ENCODE measurements at places on chromosomes 4 and X.

DNA sequence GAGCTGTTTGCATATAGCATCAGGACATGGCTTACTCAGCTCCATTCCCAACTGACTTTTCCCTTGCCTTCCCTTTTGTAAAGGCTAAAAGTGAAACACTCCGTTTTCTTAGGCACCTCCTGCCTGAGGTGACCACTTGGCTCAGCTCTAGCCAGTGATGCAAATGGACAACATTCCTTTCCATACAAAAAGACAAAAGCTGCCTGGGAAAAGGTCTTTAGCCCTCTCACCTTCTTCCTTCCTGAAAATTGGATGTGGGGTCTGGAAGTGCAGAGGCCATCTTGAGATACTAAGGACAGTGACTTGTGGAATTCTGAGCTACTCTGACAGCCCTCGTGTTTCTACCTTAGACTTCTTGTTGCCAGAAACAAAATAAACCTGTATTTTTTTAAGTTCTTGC lies 27.7 kb upstream of the SFRP2 start:
- no peak for DNase-seq

GRCh38 chr4:83679692-83680091 lies 143.8 kb downstream of the GPAT3 start:
- DNase-seq: no peak

DNA sequence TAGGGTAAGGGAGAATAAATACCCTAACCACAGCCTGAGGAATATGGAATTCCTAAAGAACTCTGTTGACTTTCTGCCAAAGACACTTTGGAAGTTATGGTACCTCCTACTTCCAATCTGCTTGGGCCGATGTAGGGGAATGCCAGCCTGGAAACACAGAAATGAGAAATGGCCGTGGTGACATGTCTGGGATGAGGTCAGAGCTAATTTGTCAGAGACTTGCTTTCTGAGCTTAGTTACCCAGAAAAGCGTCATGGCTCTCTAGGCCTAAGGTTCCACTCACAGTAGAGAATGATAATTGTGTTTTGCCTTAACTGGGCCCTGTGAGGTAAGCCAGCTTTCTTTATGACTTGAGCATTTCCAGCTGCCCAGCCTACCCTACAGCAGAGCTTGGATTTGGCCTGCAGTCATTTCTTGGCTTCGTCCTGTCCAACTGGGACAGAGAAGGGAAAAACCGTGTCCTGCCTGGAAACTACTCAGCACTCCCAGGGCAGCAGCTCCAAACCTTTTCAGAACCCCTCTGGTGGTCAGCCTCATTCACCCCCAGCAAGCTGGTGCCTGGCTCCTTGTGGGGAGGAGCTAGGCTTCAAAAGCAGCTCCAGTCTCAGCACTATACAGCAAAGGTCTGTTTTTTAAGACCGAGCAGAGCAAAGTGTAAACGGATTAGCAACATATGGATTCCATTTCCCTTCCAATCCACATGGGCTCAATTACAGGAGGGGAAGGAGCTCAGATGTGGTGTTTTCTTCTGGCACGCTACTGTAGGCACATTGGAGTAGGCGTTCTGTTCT lies 92.3 kb downstream of the RLIM start:
- DNase-seq: no peak

DNA sequence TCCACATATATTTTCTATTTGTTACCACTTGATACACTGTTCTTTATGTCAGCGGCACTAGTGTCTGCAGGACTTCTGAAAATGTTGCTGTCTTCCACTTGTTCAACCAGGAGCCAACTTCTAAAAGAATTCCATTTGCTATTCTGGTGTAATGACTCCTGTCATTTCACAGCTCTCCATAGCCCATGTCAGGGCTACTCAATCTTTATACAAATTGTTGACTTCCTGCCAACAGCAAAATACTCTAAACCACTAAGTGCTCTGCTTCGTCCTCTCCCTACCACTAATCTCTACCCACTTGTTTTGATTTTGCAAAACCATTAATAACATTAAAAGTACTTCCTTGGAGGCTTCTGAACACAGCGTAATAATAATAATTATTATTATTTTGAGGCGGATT lies 7.2 kb downstream of the CTSO start:
- DNase-seq: peak; percentile 84

DNA sequence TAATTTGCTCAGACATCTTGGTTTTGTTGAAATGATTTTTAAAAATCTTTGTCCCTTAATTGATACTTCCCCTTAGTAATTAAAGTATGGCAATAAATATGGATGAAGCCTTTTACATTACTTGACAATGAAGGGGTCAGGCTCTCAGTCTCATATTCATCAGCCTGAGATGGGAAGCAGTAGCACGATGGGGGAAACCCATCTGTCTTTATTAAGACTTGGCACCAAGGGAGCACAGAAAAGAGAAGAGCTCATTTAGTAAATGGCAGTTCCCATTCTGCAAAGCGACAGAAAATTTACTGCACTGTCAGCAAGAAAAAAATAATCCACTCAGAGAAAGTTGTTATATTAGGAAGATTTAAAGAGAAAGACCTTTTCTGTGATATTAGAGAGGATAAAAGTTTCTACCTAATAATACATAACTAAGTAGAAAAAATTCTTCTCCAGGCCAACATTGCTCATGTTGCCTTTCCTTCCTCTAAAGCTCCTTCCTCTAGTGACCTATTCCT lies 7.9 kb upstream of the SERTM2 start:
- DNase-seq: no peak

DNA sequence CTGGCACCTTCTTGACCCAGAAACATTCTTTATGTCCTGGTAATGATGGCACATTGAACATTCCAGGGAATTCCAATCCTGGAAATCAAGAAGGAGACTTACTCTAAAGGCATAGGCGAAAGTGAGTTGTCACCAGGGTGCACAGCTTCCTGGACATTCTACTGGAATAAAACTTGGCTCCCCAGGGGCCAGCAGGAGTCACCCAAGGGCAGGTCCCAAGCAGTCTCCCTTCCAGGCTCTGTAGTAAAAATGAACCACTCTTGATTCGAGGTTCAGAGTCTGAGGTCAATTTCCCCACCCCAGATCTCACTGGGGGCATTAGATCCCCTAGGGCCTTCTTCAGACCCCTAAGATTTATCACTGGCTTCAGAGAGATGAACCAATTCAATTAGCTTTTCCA lies 338.7 kb upstream of the GATB start:
- DNase-seq: no peak

GRCh38 chr4:165095291-165095690 lies 17.4 kb downstream of the TMEM192 start:
- DNase-seq: no peak

DNA sequence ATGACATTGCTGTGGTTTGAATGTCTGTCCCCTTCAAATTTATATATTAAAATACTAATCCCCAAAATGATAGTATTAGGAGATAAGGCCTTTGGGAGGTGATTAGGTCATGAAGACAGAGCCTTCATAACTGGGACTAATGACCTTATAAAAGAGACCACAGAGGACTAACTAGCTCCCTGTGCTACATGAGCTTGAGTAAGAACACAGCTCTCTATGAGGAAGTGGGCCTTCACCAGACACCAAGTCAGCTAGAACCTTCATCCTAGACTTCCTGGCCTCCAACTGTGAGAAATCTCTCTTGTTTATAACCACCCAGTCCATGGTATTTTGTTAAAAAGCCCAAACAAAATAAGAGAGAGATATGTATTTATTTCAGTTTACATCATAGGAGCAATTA lies 242.2 kb upstream of the CTSO start:
- DNase-seq: no peak

DNA sequence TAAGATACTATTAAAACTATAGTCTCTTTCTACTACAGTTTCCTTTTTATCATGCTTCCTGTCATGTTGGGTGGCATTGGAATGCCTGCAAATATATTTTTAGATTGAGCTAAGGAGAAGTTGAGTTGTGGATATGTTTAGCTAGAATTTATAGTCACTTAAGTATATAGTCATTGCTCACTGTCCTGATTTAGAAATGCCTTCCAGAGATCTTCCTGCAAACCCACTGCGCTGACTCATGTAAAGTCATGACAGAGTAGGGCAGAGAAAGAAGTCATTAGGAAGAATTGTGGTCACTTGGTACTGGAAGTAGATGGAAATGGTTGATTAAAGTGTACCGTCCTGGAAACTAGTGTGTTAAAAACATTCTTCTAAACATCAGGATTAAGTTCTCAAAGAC lies 490.3 kb upstream of the PABPC4L start:
- peak; percentile 27 for DNase-seq

DNA sequence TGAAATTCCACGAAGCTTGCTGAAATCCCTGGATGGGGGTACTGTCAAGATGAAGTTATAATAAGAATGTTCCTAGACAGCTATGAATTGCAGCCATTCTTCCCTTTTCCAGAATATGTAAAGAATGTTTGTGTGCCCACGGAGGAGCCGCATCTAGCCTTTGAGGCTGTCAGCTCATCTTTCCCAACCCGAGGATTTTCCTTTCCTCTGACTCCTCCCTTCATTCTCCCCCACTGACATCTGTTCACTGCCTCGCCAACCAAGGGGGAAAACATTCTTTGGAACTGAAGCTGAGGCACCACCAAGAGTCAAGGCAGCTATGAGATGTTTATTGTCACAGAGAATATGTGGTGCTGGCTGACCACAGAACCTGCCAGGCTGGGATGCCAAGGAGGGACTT lies 8.8 kb downstream of the NHSL2 start:
- DNase-seq: no peak

GRCh38 chrX:112913807-112914206 lies 73.2 kb upstream of the AMOT start:
- DNase-seq: no peak

GRCh38 chr4:76012388-76012801 lies 5.1 kb upstream of the CXCL9 start:
- DNase-seq: peak; percentile 9

- peak; percentile 85 for DNase-seq
Measured at GRCh38 chr4:19382993-19383756, 868.5 kb upstream of the SLIT2 start.

- no peak for DNase-seq
Measured at GRCh38 chrX:13808293-13808692, 8.6 kb downstream of the GPM6B start.

DNA sequence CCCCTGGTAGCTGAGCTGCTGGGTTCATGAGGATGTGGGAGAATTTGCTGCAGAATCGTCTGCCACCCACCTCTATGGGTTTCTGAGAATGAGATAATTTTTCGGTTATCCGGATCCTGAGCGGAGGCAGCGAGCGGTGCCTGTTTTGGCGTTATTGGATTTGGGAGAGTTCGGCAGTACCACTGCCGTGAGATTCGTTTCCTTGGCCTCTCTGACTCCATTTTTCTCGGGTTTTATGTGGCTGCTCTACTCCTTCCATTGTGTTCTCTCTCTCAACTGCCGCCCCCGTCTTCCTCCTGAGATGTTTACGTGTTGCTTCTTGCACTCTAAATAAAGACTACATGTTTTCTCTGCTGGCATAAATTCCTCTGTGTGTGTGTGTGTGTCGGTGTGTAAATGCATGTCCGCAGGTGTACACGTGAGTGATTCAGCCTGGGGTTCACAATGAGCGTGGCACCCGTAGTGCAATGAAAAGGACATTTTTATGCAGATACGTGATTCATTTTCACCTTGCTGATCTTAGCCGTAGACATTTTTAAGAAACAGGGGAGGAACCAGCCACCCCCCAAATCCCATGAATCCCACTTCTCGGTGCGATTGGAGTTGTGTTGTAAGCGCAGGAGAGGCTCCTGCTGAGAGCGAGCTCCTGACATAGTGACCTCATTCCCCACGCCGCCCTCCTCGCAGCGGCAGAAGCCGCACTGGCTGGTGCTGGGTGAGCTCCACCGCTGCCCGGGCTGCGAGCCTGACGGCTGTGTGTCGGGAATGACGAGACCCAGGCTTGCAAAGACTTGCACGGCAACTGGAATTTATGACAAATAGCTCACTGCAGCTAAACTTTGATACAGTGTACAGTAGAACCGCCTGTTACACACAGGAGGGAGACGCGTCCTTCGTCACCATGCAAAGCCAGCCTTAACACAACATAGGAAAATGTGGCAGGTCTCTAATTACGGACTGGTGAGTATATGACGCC lies 82.2 kb downstream of the STOX2 start:
- DNase-seq: peak; percentile 71

DNA sequence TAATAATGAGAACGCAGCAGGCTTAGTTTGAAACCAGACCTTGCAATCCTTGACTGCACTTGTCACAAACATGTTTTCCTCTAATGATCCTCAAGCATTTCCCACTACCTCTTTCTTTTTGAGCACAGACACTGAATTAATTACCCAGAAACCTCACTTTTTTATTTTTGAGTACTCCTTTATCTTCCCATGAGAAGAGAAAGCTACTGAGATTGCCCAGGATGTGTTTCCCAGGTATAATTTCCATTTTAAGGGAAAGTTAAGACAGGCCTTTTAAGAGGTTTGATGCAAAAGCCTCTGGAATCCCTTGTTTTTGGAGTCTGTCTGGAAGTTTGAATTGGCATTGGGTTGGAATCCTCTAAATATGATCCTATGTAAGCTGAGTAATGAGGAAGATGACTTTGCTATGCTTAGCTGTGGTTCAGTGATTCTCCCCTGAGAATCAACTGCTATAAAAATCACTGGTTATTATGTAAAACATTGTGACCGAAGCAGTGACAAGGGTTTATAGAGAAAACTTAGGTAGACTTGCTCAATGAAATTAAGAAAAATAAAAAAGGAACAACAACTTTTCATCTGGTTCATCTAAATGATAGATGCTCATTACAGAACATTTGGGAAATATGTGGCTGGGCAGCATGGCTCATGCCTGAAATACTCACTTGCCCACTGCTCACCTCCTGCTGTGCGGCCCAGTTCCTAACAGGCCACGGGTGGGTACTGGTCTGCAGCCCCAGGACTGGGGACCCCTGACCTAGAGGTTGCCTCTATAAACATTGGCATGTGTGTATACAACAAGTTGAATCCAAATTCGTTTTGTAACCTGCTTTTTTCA lies 10.8 kb upstream of the RHOH start:
- DNase-seq: peak; percentile 68

GRCh38 chrX:40514376-40514775 lies 66.4 kb upstream of the ATP6AP2 start:
- no peak for DNase-seq

- DNase-seq: no peak
Measured at GRCh38 chrX:47191331-47191730, 2.3 kb upstream of the UBA1 start.

- no peak for DNase-seq
Measured at GRCh38 chr4:146122398-146122797, 53.1 kb upstream of the LSM6 start.

DNA sequence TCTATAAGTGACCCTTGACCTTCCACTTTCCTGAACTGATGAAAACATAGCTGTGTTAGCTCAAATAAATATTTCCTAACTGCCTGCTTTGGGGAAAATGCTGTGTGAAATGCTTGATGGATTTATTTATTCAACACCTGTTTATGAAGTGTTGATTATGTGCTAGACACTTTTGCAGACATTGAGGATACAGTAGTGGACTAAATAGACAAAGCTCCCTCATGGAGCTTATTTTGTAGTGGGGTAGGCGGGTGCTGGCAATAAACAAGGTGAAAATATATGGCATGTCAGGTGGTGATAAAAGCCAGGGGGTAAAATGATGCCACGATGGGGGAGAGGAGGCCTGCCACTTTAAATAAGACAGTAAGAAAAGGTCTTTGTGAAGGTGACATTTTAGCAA lies 50.2 kb upstream of the TLR3 start:
- no peak for DNase-seq

- peak; percentile 3 for DNase-seq
Measured at GRCh38 chr4:182238355-182238931, 4.8 kb upstream of the TENM3 start.

Measured in renal cortical epithelial cell (primary cell).